ENCODE measurements at places on chromosomes 16 and 17.

DNA sequence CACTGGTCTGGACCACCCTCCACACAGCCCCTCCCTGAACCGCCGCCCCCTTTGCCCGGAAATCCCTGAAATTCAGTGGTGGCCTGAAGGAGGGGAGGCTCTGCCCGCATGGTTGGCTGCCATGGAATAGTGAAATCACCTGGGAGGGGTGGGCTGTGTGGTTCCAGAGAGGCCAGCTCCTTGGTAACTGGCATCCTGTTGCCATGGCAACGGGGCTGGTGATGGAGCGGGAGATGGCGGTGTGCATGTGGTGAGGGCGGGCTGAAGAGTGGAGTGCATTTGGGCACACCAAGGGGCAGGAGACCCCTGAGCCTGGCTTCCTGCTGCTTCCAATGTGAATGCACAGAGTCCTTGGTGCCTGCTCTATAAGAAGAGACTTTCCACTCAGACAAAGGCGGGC lies 2.4 kb downstream of the EFNB3 start:
- DNase-seq: no peak

- peak; percentile 36 for DNase-seq
Observed at GRCh38 chr17:39151943-39152818, 744 bp upstream of the PLXDC1 start.

DNA sequence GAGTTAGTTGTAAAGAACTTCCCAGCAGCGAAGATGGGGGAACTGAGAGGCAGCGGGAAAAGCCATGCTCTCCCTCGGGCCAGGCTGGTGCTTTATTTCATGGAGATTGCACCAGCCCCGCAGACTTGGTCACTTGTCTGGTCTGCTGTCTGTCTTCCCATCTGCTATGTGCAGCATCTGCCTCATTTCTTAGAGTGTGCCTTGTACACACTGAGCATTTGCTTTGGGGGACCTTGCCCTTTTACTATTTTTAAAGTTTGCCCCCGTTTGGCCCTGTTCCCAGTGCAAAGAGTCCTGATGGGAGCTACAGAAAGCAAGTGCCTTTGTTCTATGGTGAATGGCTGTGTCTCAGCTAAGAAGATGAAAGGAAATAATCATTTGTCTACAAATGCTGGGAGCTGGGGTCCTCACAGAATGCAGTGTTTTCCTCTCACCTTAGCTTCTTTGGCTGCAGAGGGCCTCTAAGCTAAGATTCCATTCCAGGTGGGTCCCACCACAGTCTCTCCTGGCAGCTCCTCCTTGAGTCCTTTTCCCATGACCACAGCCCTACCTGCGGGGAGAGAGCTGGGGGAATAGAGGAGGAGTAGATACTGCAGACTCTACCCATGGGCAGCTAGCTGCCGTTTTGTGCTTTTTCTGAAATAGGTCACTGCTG lies 25.1 kb upstream of the CNOT1 start:
- no peak for DNase-seq

DNA sequence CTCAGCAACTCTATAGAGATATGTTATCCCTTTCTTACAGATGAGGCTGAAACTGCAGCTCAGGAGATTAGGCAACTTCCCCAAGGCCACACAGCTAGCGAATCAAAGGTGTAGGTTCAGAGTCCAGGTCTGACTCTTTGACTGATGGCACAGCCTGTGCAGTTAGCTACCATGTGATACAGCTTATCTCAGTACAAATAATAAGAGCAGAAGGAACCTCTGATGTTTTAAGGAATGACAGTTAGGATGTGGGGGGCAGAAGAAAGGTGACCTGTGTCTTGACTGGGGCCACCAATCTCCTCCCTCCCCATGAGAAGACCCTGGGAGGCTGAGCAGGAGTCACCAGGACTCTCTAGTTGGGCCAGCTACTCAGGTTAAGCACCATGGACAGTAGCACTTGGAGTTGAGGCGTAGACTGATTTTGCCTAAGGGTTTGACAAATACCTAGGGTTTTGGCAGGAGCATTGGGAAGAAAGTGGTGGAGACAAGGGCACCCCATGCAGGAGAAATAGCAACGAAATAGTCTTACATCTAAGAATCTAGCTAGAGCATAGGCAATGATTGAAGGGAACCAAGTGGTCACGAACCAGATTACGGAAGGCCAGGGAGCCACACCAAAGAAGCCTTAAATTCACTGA lies 22.8 kb upstream of the ACSM2B start:
- no peak for DNase-seq

DNA sequence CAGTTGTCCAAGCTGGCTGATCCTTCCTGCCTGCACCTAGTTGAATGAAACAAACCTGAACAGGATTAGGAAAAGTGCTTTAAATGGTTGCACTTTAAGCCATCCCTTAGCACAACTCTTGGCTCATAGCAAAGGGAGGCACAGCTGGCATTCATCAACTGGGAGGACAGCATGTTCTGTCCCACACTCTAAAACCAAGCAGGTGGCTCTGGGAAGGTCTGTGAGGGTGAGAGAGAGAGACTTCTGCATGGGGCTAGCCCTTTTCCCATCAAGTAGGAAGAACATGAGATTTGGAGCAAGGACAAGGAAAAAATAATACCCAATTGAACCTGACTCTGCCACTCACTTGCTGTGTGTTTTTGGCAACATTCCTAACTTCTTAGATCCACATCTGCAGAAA lies 140.9 kb upstream of the CCL2 start:
- no peak for DNase-seq

- no peak for DNase-seq
Observed at GRCh38 chr16:5965321-5965720, 867.7 kb upstream of the EEF2KMT start.

DNA sequence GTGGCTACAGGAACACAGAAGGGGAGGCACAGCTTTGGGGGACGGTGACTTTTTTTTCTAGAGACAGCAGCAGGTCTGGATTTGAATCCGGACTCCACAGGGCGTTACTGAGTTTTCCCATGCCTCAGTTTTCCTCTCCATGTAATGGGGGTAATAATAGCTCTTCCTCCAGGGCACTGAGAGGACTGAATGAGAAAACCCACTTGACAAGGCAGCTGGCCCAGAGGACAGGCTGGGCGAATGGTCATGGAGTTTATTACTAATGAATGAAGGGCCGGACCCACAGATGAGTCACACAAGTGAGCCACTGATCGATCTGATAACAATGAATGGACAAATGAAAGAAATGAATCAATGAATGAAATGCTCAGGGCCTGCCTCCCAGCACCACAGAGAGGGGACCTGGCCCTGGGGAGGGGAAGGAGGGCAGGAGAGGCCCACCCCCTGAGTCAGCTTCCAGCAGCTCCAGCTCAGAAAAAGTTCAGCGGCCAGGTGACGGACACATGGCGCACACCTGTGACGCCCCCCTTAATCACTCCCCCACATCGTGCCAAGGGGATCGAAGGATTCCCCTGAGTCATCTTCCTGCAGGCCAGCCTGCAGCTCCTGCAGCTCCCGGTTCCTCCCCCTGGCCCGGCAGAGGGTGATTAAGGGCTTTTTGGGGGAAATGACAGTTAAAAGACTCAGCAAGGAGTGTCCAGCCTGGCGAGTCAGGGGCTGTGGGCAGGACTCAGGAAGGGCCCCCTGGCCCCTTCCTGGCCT lies 54.3 kb downstream of the SOCS1 start:
- DNase-seq: no peak

- DNase-seq: no peak
Observed at GRCh38 chr17:77036841-77037381, 103.9 kb upstream of the SEC14L1 start.

GRCh38 chr17:13601776-13602551 lies at the start of gene HS3ST3A1:
TSS of gene HS3ST3A1 (minus strand) at chr17:13601929. CDS start at chr17:13601129, 800 bp downstream.
- no peak for DNase-seq

GRCh38 chr17:28030386-28030785 lies 12.1 kb upstream of the NLK start:
- no peak for DNase-seq

GRCh38 chr16:29910819-29911675 lies 10.8 kb downstream of the ASPHD1 start:
- no peak for DNase-seq

DNA sequence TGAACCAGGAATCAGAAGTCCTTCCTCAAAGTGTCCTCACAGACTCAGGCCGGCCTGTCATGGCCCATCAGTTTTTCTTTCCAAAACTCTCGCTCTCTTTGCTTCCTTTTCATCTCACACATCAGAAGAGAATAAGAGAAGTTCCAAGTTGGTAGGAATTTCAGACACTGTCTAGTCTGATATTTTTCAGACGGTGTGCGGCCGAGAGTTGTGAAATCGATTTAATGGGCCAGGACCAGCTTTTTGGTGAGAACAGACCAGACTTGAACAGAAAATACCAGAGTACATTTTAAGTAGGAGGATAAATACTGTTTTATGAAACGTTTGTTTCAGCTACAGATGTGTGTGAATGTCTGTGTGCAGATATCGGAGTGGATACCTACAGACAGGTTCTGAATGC lies 24.8 kb upstream of the RCVRN start:
- no peak for DNase-seq

DNA sequence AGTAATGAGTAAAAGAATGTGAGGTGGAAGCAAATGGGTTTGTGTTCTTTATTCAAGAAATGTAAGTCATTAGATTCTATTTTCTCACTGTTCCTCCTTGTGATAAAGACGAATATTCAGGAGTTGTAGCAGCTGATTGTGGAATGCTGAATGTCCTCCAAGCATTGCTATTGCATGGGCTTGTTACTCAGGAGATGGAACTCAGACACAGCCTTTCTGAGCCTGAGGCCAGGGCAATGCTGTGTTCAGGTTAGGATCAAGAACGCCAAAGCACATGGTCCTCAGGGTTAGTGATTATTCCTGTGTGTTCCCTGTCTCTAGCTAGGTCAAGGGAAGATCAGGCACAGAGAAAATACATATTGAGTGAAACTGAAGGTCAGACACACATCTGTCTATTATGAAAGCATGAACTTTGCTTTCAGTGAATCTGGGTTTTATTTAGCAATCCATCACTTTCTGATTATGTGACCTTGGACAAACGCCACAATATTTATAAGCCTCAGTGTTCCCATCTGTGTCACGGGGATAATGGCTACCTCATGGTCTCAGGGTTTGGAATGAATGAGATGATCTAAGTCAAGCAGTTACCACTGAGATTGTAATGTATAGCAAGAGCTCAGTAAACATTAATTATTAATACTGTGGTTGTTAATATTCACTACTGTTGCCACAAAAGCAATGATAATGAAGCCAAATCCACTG lies 426.8 kb upstream of the DYNLRB2 start:
- no peak for DNase-seq

DNA sequence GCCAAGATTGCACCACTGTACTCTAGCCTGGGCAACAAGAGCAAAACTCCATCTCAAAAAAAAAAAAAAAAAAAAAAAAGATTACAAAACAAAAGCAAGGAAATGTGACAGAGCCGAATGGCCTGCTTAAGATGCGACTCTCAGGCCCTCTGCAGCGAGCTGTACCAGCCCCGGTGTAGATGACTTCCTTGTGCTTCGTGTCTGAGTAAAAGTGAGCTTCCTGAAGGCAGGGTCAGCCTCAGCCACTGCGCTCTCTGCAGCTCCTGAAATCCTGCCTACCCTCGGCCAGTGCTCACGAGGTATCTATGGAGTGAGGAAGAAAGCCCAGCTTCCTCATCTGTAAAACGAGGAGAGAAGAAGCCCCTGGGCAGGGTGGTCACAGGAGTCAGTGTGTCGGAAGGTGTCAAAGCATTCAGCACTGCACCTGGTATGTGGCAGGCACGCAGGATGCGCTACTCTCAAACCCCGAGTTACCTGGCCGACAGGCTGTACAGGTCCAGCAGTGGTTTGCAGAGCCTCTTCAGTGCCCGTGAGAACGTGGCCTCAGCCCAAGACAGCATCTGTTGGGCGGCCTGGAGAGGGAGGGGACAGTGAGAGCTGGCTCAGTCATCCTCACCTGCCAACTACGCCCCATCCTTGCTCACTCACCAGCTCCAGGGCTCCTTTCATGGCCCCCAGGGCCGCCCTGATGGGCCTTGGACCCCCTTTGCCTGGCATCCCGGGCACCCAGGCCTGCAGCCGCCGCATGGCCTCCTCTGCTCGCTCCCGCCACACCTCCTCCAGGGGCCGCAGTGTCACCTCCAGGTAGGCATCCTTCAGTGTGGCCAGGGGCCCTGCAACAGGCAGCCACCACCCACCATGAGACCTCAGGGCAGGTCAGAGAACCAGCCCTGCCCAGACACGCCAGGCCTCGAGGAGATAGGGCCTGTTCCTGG lies 44.6 kb downstream of the RMI2 start:
- no peak for DNase-seq

DNA sequence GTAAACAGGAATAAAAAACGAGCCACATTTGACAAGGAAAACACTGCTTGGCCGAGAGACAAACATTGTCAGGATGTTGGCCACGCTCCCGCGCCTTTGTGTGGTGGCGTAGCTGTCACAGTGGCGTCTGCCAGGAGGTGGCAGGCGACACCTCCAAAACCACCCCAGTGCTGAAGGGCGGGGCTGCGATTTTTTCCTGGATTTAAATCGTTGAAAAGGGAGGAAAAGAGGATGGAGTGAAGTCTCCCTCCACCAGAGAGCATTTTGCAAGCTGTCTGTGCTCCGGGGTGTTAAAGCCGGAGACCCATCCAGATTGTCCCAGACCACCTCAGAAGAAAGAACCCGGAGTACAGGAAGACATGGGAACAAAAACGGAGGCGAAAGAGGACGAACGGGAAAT lies 12.7 kb downstream of the MRM3 start:
- peak; percentile 12 for DNase-seq

GRCh38 chr16:85697431-85697830 lies 8.7 kb upstream of the GINS2 start:
- DNase-seq: no peak

DNA sequence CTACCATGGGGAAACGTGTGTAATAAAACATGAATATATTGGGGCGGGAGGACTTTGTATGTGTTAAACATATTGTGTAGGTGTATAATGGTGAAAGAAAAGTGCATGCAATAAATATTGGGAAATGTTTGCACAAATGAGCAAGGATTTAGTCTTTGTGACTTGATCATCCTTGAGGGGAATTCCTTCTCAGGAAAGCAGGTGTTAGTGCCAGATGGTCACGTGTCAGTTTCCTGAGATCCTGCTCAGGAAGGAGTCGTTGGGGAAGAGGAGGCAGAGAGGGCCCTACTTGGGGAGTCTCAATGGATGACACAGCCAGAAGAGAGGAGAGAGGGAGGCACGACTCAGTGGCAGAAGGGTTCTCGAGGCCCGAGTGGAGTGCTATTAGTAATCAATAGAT lies 53.2 kb downstream of the MSI2 start:
- DNase-seq: no peak

- DNase-seq: no peak
Observed at GRCh38 chr16:85917012-85917411, 18.1 kb downstream of the IRF8 start.

DNA sequence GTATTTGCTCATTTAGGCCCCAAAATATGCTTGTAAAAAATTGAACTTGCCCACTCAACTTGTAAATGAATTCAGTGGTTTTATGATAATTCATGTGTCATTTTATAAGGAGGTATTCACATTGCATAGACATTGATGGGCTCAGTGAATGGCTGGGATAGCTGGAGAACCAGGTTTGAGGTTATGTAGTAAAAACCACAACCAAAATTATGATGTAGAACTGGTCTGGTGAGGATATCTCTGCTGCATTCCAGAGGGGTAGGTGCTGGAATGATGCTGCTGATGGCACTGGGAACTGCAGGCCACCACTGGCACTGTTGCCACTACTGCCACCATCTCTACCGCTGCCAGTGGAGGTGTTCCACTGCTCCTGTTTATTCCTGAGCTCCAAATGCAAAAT lies 21.5 kb upstream of the RABEP1 start:
- DNase-seq: no peak
